ENCODE measurements at places on chromosomes 2 and 18. TPM values are rescaled to one million over a fixed set of nuclear protein-coding genes. Genes with fewer than 3 reads are reported as not detected.
A peak's percentile ranks its signal among the peaks of the same experiment; 100 is the strongest.

RAD51AP2 gene
- not detected for total RNA-seq

TMEM247 gene
- total RNA-seq: not detected

ANKRD36 gene
- 56.5 TPM for total RNA-seq

OSR1 gene
- total RNA-seq: 0.17 TPM

DNA sequence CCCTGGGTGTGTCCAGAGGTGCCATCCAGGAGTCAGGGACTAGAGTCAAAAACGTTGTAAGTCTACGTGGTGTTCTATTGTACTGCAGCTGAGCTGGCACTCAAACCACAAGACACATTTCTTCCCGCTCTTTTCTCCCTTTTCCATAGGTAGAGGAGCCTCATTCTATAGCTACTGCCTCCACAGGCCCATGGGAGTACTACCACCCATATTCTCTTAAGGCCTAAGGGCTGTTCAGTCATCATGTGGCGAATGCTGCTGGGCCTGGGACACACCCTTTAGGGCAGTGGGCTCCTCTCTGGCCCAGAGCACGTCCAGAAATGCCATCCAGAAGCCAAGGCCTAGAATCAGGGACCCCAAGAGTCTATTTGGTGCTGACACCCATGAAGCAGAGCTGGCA, 1271.7 kb downstream of the CNTNAP5 start:
- no peak for DNase-seq

DNA sequence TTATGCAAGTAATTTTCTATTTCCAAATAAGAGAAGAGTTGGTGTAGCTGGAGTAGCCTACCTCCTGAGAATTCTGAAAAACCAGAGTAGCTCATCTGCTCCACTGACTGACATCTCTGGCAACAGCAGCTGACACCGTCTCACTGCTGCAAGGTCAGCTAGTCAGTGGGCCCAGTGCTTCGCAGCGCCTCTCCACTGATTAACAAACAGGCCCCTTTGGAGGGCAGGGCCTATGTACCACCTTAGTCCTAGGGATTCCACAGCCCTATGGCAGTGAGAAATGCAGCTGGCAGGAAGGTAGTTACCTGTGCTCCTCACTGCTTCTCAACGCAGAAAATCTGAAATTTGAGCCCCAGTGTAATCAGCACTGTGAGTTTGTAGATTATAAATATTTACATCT, 97.5 kb downstream of the DLGAP1 start:
- no peak for DNase-seq

GRCh38 chr2:96957244-96957643, 29.1 kb downstream of the FAM178B start:
- no peak for DNase-seq

DNA sequence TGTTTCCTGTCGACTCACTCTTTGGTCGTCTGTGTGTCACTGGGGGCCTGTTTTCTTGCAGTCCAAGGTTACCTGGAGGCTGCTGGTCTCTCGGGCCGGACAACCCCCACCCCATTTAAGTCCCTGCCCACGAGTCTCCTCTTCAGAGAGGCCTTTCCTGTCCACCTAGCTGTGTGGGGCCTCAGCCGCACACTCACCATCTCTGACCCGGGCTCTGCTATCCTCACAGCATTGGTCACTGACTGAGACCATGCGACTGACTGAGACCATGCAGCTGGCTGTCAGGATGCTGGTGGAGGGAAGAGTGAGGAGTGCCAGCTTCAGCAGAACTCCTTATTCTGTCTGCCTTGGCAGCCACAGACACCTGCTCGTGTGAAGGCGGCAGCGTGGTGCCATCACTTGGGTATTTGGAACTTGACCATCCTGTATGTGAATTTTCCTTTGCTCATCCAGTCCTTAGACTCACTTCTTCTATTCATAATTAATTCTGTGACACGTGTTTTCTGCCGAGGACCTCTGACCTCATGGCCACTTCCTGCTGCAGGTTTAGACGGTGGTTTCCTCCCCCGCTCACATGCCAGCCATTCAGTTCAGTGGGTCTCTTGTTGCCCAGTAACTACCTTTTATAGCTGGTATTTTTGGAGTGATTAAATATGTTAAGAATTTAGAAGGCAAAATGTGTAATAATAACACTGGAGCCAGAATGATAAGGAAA, 47.5 kb upstream of the ASB1 start:
- DNase-seq: peak; percentile 71

DNA sequence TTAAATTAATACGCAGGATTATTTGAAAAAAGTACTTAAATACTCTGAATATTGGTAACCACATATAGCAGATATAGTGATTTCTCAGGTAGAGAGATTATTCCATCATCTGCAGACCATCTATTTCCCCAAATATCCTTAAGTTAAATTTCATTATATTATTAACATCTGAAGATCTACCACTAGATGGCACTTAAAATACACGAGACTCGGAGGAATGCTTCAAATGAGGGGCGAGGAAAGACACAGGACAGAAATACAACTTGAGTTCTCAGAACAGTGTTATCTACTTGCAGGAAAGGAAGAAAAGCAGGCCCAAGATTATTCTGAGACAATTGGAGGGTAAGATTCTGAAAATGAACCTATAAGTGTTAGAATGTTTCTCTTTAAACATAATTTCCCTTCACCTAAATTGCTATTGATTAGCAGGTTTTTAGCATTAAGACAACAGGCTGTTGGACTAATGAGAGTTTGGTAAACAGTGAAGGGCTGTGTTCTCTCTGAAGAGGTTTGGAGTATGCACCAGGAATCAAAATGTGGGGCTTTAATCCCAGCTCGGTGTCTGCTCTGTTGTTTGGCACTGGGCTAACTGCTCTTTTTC, 76.9 kb upstream of the GCFC2 start:
- DNase-seq: peak; percentile 49

DNA sequence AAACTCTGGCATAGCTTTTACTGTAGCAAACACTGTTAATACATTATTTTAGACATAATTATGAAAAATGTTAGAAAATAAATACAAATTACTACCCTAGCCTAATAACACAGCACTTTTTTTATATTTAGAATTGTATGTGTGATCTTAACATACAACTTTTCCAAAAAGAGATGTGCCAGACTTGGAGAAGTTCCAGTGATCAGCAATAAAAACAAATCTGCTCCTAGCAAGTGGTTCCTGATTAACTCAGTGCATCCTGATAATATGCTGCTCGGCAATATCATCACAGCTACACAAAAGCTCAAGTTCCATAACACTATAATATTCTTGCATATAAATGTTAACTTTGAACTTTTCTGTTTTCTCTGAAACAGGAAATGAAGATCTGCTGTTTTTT, 22.4 kb upstream of the PTPRM start:
- no peak for DNase-seq

DNA sequence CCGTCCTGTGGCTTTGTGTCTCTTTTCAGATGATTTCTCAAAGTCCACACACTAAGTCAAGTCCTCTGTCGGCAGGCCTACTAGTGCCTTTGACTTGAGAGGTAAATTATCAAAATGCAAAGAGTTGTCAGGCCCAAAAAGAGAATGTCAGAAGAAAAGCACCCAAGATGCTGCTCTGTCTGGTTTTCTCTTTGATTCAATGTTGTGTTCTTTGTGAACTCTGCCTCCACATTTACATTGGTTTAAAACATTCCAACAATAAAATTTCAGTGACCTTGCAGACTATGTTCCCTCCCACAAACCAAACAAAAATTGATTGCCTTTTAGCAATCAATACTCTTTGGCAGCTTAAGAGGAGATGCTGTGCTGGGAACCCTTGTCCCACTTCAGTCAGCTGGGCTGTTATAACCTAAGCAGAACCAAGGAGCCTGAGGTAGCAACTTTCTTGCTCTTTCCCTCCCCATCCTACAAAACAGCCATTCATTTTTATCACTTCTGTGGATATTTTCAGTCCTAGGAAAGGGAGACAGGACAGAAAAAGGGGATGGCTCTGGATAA, 19.6 kb upstream of the SATB2 start:
- DNase-seq: no peak

DNA sequence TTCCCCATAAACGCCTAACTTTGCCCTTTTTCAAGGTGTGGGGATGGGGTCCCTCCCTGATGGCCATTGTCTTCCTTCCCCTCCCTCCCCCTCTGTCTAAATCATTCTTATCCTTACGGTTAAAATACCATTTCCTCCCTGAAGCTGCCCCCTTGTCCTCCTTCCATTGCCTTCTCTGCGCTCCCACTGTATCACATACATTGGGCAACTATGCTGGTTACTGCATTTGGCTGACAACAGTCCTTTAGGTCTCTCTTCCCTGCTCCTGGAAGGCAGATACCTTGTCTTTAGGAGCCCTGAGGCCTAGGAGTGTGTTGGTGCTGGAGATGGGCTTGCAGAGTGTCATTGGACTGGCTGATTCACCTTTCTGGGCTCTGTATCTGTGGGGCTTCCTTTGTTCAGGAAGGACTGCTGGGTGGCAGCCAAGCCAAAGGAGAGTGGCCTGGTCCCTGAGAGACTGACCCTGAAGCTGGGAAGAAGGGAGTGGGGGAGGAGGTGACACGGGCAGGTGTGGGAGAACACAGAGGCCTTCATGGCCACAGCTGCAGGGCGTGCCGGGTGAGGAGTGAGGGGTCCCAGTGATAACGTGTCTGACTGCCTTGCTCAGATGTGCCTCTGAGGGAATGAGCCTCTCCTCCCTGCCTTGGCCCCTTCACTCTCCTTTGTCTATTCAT, 2.2 kb downstream of the WNT6 start:
- no peak for DNase-seq

- DNase-seq: no peak
These were observed 376.6 kb downstream of the EIPR1 start for GRCh38 chr2:3000968-3001367.

DNA sequence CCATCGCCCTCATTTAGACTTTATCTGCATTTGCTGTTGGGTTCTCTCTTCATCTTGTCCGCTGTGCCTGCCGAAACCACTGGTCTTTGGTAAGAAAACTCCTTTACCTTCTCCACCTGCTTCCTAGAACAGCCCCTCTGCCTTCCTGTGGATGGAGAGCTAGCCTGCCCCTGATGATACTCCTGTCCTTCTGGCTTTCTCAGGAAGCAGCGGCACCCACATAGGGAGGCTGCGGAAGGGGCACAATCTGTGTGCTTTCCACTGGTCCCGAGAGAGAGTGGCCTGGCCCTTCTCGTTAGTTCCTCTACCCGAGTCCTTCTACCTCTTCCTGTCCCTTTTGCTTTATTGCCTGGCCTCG, 80.3 kb upstream of the RBM44 start:
- no peak for DNase-seq

Measured in dermis blood vessel endothelial cell (primary cell).